Activated T-helper 2 cell treated with anti-CD3 and anti-CD28 coated beads, Interferon-gamma antibody, Interleukin-2, Interleukin-4, amounts not matched to agents 10 μg/mL and 5 μg/mL and 100 μg/mL, durations not matched to agents 14 hours and 24 hours and 36 hours (primary cell): ENCODE measurements at places on chromosomes 2 and 18.

- peaks cover 5% of the 10 kb centered on the region for H3K4me1 ChIP-seq
- H3K27me3 ChIP-seq: no peaks in the 10 kb centered on the region
- DNase-seq: no peak
- no peak overlapping the region for H3K27ac ChIP-seq
- peaks cover 16% of the 10 kb centered on the region for H3K36me3 ChIP-seq
Observed at GRCh38 chr18:35067454-35067853, 26.2 kb downstream of the MAPRE2 start.

- no peak for DNase-seq
- H3K4me3 ChIP-seq: no peak overlapping the region
- no peaks in the 10 kb centered on the region for H3K36me3 ChIP-seq
- H3K27ac ChIP-seq: no peak overlapping the region
- peaks cover 19% of the 10 kb centered on the region for H3K27me3 ChIP-seq
Observed at GRCh38 chr2:70920367-70920715, 15.4 kb upstream of the ATP6V1B1 start.

DNA sequence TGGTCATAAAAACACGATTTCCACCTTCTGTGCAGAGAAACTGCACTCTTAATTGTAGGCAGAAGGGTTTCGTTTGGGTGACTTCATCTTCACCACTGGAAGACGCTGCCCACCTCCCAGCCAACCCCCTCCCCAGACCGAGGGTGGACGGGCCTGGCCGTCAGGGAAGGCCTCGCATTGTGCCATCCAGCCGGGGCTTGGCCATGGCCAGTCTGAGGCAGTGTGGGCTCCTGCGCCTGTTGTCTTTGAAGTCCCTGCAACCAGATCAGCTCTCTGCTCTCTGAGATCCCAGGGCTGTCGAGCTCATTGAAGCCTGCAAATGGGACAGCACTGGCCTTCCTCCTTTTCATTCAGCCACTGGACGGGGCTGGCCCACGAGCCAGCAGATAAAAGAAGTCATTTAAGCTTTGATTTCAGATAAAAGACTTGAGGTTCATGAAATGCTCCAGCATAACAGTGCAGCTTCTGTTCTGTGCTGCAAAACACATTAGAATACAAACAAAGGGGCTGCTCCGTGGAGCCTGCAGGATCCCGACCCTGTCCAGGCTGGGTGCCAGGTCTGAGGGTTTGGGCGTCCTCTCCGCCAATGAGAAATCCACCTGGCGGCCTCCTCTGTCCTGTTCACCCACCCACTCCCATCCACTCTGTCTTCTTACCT lies 253.5 kb downstream of the LDLRAD4 start:
- H3K36me3 ChIP-seq: peaks cover 54% of the 10 kb centered on the region
- no peak for DNase-seq
- H3K4me1 ChIP-seq: peaks cover 18% of the 10 kb centered on the region
- H3K27me3 ChIP-seq: no peaks in the 10 kb centered on the region
- no peak overlapping the region for H3K4me3 ChIP-seq

DNA sequence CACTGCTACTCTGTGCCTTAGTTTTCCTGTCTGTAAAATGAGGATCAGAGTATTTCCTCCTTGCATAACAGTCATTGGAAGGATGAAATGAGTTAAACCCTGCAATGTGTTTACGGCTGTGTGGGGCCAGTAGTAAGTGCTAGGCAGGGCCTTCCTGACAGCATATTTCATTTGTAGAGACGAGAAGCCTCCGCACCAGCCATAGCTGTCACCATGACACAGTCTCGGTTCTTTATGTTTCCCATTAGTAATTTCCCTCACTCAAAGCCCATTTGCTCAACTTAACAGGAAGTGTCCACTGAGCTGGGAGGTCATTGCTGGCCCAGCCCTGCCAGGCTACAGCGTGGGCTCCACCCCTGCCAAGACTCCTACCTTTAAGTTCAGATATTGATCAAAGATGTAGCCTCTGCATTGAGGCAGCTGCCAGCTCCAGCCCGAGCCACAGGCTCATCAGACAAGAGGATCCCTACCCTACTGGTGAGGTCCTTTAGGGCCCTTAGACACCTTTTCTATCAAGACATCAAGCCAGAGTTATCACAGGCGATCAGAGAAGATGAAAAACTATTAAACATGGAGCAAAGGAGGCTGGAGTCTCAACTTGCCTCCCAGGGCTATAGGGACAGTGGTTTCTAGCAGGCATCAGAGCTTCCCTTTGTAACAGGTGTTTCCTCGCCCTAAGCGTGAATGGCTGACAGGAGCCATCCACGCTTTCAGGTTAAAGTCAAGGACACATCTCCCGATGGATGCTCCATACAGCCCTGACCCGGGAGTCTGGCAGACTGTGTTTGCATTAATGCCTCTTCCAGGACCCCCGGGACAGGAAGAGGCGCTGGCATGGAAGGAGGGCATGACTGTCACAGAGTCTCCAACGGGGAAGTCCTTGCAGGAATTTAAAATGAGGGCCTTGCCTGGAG lies 251.7 kb downstream of the NDUFA10 start:
- H3K4me3 ChIP-seq: no peak overlapping the region
- no peaks in the 10 kb centered on the region for H3K36me3 ChIP-seq
- H3K4me1 ChIP-seq: no peaks in the 10 kb centered on the region
- DNase-seq: no peak

DNA sequence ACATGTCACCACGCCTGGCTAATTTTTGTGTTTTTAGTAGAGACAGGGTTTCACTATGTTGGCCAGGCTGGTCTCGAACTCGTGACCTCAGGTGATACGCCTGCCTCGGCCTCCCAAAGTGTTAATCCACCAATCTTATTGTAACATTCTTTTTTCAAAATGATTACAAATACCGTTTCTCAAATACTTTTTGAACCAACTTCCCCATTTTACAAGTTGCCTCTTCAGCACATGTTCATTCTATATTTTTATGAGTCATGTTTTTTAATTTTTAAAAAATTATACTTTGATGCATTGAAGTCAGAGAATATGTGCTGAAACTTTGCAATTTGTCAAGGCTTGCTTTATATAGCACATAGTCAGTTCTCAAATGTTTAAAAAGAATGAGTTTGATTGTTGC lies 58.2 kb downstream of the QPCT start:
- no peaks in the 10 kb centered on the region for H3K4me1 ChIP-seq
- H3K36me3 ChIP-seq: no peaks in the 10 kb centered on the region
- peaks cover 24% of the 10 kb centered on the region for H3K27me3 ChIP-seq
- no peak overlapping the region for H3K4me3 ChIP-seq
- no peak for DNase-seq

DNA sequence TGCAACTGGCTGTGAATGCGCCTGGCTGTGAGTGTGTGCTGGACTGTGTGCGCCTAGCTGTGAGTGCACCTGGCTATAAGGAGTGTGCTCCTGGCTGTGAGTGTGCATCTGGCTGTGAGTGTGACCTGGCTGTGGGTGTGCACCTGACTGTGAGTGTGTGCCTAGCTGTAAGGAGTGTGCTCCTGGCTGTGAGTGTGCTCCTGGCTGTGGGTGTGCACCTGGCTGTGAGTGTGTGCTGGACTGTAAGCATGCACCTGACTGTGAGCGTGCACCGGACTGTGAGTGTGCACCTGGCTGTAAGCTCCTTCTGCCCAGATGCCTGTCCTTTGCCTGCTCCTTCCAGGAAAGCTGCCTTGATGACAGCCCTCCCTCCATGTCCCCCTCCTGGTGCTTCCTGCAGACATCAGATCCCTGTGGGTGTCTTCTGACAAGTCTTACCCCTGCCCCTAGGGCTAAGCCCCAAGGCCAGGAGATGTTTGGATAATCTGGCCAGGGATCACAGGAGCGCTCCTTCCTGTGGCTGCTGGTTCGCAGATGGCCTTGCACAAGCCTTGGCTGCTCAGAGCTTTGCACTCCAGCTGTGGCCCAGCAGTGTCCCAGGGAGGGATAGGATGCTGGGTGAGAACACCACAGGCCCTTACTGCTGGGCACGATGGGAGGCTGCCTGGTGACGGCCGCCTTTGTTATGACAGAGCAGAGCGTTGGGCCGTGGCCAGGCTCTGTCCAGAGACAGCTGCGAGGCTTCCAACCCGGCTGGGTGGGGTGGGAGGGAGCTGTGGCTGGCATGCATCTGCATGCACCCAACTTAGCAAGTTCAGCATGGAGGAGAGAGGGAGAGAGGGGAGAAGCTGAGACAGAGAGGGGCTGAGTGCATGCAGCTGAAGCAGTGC lies 89.9 kb downstream of the GLI2 start:
- no peaks in the 10 kb centered on the region for H3K27me3 ChIP-seq
- no peak overlapping the region for H3K4me3 ChIP-seq
- DNase-seq: no peak
- H3K36me3 ChIP-seq: no peaks in the 10 kb centered on the region

- DNase-seq: no peak
- no peak overlapping the region for H3K27ac ChIP-seq
- peaks cover 4% of the 10 kb centered on the region for H3K4me1 ChIP-seq
- H3K4me3 ChIP-seq: no peak overlapping the region
- no peaks in the 10 kb centered on the region for H3K36me3 ChIP-seq
Observed at GRCh38 chr2:64867253-64867996, 121.8 kb upstream of the SLC1A4 start.

- no peaks in the 10 kb centered on the region for H3K36me3 ChIP-seq
- no peaks in the 10 kb centered on the region for H3K4me1 ChIP-seq
- DNase-seq: no peak
- H3K27ac ChIP-seq: no peak overlapping the region
Observed at GRCh38 chr2:54479424-54479823, 23.3 kb downstream of the SPTBN1 start.

DNA sequence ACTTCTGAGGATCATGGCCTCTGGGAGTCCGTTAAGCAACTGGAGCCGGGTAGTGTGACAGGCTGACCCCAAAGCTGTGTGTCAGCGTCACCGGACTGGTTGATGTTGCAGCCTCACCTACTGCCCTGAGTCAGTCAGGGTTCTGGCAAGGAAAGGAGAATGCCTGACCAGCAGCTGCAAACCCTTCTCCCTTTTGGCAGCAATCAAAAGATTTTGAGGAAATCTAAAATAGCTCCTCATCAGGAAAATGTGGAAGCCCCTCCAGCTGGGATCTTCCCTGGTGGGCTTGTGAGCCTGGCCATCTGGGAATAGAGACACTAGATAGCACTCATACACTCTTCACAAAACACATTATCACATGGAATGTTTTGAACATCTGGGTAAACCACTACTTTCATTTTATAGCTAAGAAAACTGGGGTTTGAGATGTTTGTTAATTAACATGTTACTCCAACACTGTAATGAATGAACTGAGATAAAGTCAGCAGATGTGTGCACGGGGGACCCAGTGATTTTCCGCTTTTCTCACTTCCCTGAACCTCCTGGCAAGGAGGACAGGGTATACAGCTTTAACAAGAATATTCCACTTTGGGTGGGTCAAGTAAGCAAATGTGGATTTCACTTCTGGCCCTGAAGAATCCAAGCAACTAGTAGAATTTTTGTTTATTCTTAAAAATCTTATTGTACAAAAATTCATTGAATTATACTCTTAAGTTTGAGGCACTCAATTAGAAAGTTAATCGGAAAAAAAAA lies 24.7 kb downstream of the CLUL1 start:
- H3K27me3 ChIP-seq: peaks cover 36% of the 10 kb centered on the region
- no peaks in the 10 kb centered on the region for H3K36me3 ChIP-seq
- no peak overlapping the region for H3K27ac ChIP-seq
- no peak for DNase-seq
- H3K4me1 ChIP-seq: peaks cover 2% of the 10 kb centered on the region
- no peak overlapping the region for H3K4me3 ChIP-seq

- H3K36me3 ChIP-seq: peaks cover 4% of the 10 kb centered on the region
- no peak overlapping the region for H3K27ac ChIP-seq
- H3K27me3 ChIP-seq: no peaks in the 10 kb centered on the region
- H3K4me3 ChIP-seq: no peak overlapping the region
- H3K4me1 ChIP-seq: peaks cover 9% of the 10 kb centered on the region
Observed at GRCh38 chr2:39188960-39189494, 54.7 kb downstream of the CDKL4 start.

GRCh38 chr2:8805278-8806210 lies 31.9 kb downstream of the KIDINS220 start:
- H3K27me3 ChIP-seq: no peaks in the 10 kb centered on the region
- peaks cover 12% of the 10 kb centered on the region for H3K4me1 ChIP-seq
- H3K36me3 ChIP-seq: peaks cover 57% of the 10 kb centered on the region
- no peak for DNase-seq
- no peak overlapping the region for H3K27ac ChIP-seq
- H3K4me3 ChIP-seq: no peak overlapping the region

GRCh38 chr18:11251891-11252270 lies 102.5 kb upstream of the PIEZO2 start:
- DNase-seq: no peak
- H3K27ac ChIP-seq: no peak overlapping the region
- no peaks in the 10 kb centered on the region for H3K27me3 ChIP-seq
- no peaks in the 10 kb centered on the region for H3K4me1 ChIP-seq

DNA sequence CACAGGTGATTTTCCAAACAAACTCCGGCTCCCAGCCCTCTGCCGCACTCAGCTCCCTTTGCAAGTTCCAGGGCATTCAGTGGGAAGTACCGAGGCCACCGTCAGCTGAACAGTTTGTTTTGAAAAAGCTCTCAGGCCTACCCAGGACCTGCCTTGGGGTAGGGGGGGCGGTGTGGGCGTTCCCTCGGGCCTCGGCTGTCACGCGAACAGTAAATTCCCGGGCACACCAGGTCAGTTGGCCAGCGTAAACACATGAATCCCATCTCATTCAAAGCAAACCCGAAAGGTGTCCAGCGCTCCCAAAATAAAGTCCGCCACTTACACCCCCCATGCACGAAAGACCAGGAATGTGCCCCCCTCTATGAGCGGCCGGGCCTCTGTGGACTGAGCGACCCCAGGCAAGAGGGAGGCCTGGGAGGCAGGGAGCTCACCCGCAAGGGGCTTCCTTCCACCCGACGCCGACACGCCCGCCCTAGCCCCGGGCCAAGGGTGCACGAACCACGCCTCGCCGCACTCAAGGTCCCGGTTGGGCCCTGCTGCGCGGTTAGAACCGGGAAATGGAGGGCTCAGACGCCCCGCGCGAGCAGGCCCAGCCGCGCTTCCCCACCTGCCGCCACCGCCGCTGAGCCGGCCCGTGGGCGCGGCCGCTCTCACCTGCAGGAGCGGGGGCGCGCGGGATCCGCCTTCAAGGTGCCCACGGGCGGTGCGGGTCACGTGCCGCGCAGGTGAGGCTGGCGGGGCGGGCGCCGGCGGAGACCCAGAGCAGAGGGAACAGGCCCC lies at the start of gene WDSUB1:
TSS of gene WDSUB1 (minus strand) at position 775 of the 780 bp plus-strand sequence. CDS start 3,634 bp downstream, outside the sequence.
- DNase-seq: no peak
- peak within 1 kb of the TSS; percentile 78 for H3K27ac ChIP-seq
- no peaks in the 10 kb centered on the region for H3K36me3 ChIP-seq
- peak within 1 kb of the TSS; percentile 81 for H3K4me3 ChIP-seq
- H3K27me3 ChIP-seq: no peaks in the 10 kb centered on the region

DNA sequence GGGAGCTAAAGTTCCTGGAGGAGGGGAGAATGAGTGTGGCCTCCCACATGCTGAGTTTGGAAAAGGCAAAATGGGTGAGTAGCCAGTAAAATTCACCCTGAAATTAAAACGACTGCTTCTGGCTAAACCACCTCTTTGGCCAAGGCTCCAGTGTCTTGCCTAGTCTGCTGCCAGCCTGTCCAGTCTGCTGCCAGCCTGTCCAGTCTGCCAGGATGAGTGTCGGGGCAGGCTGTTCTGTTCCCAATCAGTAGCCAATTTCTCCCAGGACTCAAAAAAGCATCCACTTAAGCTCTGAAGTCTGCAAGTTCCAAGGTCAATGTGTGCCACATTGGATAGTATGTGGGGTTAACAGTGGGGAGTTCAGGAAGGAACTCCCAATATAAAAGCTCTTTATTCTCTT lies 134.6 kb upstream of the KLHL29 start:
- no peak overlapping the region for H3K27ac ChIP-seq
- H3K4me3 ChIP-seq: no peak overlapping the region
- no peaks in the 10 kb centered on the region for H3K4me1 ChIP-seq
- DNase-seq: no peak
- peaks cover 2% of the 10 kb centered on the region for H3K27me3 ChIP-seq
